ENCODE measurements at places on chromosomes 16 and 17.

DNA sequence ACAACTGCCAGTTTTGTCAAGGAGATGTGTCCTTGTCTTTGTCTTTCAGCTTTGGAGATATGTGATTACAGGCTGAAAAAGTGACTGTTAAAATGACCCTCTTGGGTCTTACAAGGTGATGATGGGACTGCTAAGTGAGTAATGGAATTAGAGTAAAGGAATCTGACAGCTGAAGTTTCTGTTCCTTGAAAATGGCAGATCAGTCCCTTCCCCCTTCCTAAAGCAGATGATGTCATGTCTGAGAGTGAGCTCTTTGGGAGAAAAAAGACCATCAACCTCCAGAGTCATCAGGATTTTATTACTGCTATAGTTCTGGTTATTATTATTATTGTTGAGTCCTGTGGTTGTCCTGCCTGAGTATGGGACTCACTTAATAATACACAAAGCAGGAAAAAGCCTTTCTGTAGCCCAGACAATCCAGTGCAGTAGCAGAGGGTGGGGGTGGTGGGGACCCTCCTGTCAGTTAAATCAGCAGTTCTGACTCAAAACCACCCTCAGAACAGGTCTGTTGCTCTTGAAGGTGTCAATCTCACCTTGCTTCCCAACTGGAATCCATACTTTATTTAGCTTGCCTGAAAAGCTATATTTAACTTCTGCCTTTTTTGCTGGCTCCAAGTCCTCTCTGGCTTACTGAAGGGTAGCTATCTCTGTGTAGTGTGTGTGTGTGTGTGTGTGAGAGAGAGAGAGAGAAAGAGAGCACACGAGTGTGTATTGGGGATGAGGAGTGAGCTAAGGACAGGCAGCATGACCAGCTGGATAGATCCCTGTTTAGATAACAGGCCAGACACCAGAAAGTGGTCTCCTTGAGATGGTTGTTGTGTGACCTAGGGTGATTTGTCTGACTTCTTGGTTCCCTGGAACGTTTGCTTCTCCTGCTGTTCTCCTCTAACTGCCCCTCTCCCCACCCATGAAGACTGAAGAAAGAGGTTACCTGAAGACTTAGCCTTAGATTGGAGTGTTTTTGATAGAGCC lies 4.9 kb downstream of the HROB start:
- DNase-seq: no peak

- no peak for DNase-seq
These were observed 9.8 kb upstream of the SLC6A2 start for GRCh38 chr16:55645986-55646385.

DNA sequence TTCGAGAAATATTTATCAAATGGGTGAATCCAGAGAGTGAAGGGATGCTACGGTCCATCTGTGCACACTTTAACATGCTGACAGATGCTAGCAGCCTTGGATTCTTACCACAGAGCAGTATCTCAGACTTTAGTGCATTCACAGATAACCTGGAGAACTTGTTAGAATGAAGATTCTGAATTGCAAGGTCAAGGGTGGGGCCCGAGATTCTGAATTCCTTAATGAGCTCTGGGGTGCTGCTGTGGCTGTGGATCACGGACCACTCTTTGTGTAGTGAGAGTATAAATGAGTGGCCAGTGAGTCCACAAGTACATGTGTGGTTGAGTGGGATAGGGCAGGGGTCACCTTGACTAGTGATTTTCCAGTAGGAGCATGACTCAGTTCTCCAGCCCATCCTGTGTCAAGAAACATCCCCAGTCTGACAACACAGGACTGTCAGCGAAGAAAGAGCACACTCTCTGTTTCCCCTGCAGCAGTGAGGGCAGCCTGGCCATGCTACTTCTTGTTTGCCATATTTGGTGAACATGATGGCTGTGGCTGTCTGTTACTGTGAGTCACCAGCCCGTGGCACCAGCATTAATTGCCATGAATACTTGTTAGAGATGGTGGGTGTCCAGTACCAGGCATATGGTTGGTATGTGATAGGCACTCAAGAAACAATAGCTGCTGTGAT lies 13.0 kb upstream of the SALL1 start:
- DNase-seq: no peak

GRCh38 chr17:929586-929985 lies 50.0 kb downstream of the NXN start:
- DNase-seq: no peak

GRCh38 chr17:53950207-53950857 lies 127.6 kb downstream of the KIF2B start:
- DNase-seq: no peak

DNA sequence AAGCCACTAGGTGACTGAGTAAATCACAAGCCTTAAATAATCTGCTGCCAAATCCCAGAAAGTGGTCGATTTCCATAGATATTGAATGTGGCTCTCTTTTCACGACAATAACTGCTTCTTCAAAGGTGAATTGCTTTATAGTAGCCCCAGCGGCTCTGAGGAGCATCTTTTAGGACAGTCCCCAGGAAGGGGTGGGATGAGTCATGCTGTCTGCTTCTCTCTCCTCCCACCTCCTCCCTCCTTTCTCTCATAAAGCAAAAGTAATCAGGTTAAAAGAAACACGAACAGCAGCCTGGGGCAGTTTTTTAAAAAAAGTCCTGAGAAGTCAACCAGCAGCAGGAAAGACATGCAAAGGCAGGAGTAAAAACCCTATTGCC lies 1.8 kb downstream of the KIAA0513 start:
- DNase-seq: no peak

GRCh38 chr16:16154281-16154951 lies 68.9 kb downstream of the ABCC6 start:
- no peak for DNase-seq

DNA sequence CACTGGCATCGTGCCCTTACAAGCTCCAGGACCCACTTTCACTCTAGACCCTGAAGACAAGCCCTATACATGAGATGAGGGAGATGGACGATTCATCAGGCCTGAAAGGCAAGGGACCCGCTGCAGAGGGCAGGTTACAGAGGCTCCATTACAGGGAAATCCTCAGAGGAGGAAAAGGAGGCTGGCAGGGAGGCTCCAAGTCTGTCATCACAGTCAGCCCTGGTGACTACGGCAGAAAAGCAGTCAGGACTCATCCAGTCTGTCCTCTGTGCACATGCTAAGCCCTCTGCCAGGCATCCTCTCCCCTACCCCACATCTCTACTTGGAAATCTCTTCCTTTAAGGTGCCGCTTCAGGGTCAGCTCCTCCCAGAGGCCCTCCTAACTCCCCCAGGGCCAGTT lies 197.7 kb upstream of the CDH5 start:
- no peak for DNase-seq

- DNase-seq: no peak
These were observed 63.5 kb upstream of the PLCG2 start for GRCh38 chr16:81715358-81716196.

DNA sequence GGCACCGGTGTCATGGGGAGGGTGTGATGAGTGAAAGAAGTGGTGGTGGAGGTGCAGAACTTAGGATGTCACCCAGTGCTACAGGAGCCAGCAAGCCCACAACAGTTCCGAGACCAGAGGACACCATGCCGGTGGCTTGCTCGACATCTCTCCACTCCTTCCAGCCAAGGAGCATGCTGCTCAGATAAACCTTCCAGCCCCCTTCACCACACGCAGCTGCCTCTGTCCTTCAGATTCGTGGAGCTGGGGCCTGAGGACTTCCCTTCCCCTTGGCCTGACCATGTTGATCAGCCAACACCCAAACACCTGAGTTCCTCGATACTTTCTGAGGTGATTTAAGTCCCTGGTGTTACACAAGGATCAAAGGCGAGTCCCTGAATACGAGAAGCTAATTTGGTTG lies 188.8 kb upstream of the FOXF1 start:
- DNase-seq: no peak

- no peak for DNase-seq
These were observed 9.3 kb upstream of the WBP2 start for GRCh38 chr17:75864448-75864871.

GRCh38 chr17:18257982-18258355 lies 569 bp downstream of the FLII start:
- DNase-seq: no peak

GRCh38 chr17:40532520-40533253 lies 31.3 kb upstream of the TNS4 start:
- DNase-seq: no peak

- DNase-seq: no peak
These were observed 6.0 kb downstream of the CCDC137 start for GRCh38 chr17:81672504-81672903.

DNA sequence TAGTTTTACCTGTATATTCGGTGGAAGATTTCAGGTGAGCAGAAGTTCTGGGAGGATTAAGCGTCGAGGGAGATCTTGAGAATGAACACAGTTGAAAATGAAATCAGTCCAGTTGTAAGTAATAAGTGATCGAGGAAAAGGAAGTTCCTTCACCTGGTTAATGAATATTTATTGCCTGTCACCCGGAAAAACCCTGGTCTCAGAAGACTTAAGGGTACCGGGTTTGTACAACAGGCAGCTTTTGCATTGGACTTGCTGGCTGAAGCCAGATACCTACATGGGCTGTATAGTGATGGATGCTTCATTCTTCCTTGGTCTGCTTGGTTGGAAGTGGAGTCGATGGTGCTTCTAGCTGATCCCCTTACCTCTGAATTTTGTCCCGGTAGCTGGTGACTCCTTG lies 72.7 kb downstream of the PRKCA start:
- no peak for DNase-seq

DNA sequence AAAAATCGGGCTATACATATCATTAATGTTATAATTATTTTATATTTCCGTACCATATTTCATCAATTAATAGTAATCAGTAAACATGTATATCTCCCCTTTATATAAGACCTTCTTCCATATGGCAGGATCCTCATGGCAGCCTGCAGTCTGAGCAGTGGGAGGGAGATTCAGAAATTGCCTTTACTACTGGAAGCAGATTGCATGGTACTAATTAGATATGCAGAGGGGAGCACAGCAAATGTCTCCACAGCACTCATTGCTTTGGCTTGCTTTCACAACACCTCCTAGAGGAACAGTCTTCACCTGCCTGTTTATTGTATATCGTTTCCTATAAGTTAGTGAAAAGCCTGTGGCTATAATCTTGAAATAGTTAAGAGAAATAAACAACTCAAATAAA lies 585.8 kb upstream of the GOT2 start:
- no peak for DNase-seq

- DNase-seq: no peak
These were observed 14.4 kb upstream of the CLEC18A start for GRCh38 chr16:69936751-69937211.

GRCh38 chr17:37062021-37062420 lies 113.3 kb downstream of the AATF start:
- no peak for DNase-seq

- DNase-seq: no peak
These were observed 17.6 kb downstream of the TRPV3 start for GRCh38 chr17:3539881-3540540.

DNA sequence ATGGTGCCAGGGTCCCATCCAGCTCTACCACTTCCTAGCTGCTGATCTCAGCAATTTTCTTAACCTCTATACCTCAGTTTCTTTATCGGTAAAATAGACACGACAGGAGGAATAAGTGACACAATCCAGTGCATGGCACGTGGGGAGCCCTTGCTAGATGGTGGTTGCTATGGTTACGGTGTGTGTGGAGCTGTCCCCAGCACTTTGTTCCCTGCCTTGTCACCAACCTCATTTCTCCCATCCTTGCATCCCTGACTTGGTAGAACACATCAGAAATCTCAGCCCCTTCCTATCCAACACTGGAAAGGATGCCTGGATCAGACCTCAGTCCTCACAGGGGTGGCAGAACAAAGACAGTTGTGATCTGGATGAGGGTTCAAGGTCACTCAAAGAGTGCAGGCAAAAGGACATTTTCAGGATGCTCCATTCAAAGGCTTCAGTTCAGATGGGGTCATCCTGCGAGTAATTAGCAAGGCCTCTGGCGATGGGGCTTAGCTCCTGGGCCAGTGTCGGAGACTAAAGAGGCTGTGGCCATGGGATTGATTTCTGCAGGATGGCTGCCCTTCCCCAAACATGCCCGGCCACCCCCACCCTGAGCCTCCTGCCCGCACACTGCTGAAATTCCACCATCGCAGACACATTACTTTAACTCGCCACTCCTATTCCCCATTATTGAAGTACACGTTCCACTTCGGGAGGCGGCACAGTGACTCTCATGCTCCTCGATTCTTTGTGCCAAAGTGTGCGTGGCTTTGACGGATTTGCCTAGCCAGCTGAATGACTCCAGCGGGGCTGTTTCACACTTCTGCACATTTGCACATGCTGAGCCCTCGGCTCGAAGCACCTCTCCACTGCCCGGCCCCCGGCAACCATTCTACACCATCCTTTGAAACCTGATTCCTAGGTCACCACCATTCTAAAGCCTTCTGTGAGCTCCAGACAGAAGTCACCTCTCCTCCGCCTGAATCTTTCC lies 40.3 kb downstream of the WNT3 start:
- DNase-seq: no peak

- DNase-seq: no peak
These were observed 4.4 kb upstream of the ASGR1 start for GRCh38 chr17:7183433-7184090.

GRCh38 chr17:45757431-45758218 lies 26.5 kb upstream of the CRHR1 start:
- no peak for DNase-seq

DNA sequence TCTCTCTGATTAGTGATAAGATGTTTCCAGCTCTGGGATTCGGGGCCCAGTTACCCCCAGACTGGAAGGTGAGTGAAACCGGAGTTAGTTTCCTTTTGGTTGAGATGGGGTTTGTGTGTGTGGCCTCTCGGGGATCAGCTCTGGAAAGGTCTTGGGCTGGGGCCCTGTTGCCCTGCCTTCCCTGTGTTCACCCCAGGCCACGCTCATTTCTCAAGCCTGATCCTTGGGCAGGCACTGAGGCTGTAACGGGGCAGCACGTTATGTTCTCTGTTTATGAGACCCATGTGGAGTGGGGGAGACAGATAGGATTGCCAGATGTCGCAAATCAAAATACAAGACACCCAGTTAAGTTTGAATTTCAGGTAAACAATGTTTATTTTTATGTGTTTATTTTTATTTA lies 35.5 kb downstream of the CPNE2 start:
- no peak for DNase-seq

GRCh38 chr17:63150994-63151464 lies 185.0 kb downstream of the TANC2 start:
- DNase-seq: peak; percentile 41

DNA sequence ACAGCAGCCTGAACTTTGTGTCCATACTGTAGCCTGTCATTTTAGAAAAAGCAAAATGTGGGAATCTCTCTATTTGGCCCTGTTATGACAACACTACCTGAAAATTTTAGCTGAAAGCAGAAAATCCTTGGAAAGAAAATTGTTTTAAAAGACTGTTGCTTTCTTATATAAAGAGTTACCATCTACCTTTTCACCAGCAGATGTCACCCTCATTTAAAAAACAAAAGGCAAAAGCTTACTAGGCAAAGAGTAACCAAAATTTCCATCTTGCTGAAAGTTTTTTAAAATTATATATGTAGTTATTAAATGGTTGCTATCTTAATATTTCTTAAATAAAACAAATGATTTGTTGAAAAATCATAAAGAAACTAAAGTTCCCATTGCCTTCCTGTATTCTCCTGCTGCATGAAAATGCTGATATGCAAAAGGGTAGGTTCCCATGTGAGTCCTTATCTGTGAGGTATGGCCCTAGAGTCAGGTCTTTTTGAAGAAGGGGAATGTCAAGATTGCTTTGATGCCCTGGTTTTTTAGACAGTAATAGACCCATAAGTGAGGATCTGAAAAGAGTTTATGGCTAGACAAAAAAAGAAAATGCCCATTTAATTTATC lies 61.0 kb downstream of the TNRC6C start:
- DNase-seq: no peak

- DNase-seq: no peak
These were observed 1.0 kb upstream of the FBRS start for GRCh38 chr16:30656974-30657865.

Measured in fibroblast of skin of left biceps (primary cell).